Tibial nerve (tissue), 4 donors: ENCODE measurements at places on chromosomes 7 and 10. TPM values are rescaled to one million over a fixed set of nuclear protein-coding genes. Genes with fewer than 3 reads are reported as not detected.

Gene ANKRD7
- not detected for total RNA-seq

DNA sequence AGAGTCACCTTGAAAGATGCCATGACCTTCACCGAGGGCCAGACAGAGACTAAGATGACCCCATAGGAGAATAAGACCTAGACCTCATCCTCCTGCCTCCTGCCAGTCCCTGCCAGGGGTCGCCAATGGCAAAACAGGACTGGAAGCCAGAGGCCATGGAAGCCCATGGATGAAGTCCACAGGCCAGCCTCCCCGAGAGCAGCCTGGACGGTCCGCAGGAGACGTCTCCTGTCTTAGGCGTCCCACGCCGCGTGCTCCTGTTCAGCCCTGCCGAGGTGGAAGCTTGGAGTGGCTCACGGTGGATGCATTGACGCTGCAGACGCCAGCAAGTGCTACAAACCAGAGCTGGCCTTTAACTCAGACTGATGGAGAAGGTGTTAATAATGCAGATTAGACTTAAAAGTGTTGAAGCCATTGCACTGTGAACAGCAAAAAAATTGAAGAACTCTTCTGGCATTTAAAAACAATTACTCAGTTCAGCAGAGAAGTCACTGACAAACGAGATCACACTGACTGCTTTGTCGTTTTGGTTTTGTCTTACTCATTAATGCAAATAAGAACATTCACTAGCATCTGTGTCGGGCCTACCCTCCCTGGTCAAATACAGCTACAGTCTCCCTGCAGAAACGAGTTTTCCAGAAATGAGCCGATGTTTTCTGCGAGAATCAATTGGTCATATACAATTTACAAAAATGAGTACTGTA is 38.1 kb upstream of the FAM20C start:
- no peak for DNase-seq

DNA sequence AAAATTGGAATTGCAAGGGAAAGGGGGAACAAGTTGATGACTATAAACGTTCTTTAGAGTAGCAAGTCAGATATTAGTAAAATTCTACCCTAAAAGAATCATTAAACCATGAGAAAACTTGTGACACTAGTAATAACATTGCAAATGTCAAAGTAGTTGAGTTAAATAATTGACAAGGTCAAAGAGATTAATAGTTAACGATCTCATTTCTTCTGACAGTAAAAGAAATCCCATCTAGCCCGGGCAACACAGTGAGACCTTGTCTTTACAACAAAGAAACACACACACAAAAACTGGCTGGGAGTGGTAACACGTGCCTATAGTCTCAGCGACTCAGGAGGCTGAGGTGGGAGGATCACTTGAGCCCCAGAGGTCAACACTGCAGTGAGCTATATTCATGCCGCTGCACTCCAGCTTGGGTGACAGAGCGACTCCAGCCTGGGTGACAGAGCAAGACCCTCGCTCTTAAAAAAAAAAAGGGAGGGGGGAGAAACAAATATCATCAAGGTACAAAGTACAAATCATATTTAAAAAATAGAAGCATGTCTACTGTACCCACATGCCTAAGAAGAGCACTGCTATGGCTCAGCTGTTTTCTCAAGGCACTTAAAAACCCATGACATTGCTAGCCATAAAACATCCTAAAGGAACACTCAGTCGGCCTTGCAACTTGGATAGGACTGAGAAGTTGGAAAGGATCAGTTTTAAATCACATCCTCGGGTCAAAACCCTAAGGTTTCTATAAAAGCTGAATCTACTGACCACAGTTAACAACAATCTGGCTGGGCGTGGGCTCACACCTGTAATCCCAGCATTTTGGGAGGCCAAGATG is 401.1 kb downstream of the PARD3 start:
- no peak for DNase-seq

GRCh38 chr7:128701062-128701785 is 29.1 kb downstream of the GARIN1A start:
- no peak for DNase-seq

- no peak for DNase-seq
These were observed 431.2 kb downstream of the PLXDC2 start for GRCh38 chr10:20247454-20247853.

DNA sequence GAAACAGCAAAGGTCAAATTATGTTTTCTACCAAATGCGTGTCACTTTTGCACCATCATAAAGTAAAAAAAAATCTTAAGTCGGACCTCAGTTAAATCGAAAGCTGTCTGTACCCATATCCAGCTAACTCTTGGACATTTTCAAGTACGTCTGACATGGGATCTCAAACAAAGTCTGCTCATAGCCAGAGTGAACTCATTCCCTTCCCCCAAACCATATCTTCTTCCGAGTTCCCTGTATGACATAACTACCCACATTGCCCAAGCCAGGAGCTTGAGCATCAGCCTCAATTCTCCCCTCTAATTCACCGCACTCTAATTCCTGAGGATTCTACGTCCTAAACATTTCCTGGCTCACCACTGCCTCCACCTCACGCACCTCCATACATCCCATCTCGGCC is 44.8 kb upstream of the TARP start:
- DNase-seq = no peak

Gene GNGT1
- total RNA-seq = not detected

Gene ZNF503
- 13.8 TPM for total RNA-seq

Gene PRLHR
- total RNA-seq = not detected

Gene SH2B2
- 2.4 TPM for total RNA-seq

- DNase-seq = no peak
These were observed 126.6 kb downstream of the SORBS1 start for GRCh38 chr10:95434583-95434982.

DNA sequence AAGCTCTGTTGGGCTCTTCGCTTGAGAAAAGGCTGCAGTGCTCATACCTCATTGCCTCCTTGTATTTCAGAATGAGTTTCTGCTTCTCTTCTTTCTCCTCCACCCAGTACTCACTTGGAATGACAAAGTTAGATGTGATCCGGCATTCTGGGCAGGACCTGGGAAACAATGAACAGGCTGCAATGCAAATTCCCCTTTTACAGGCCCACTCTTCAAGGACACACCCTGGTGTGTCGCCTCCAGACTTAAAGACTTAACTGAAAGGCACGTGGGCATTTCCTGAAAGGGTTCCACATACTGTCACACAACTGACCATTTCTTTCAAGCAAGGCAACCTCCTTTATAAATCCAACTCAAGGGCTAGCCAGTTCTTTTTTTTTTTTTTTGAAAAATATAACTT is 23.6 kb downstream of the MKRN1 start:
- DNase-seq = no peak

GRCh38 chr7:157889480-157889879 is 552.7 kb downstream of the DNAJB6 start:
- no peak for DNase-seq

GRCh38 chr7:1085910-1086421 is 1.9 kb upstream of the GPER1 start:
- no peak for DNase-seq

- no peak for DNase-seq
These were observed 86.2 kb upstream of the DDC start for GRCh38 chr7:50651271-50651989.

Gene TRIM74
- total RNA-seq = not detected

GRCh38 chr7:116595063-116595462 is 70.2 kb downstream of the CAV1 start:
- DNase-seq = no peak

DNA sequence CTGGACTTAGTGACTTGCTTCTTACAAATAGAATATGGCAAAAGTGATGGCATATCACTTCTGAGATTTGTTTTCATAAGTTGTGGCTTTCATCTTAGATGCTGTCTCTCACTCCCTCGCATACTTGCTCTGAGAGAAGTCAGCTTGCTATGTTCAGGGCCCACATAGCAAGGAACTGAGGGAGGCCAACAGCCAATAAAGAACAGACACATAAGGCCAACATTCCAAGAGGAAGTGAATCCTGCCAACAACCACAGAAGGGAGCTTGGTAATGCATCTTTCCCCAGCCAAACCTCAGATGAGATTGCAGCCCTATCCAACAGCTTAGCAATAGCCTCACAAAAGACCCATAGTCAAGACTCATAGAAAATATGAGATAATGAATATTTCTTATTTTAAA is 39.2 kb upstream of the DMTF1 start:
- no peak for DNase-seq

- DNase-seq = no peak
These were observed 48.3 kb downstream of the PNLIPRP2 start for GRCh38 chr10:116669080-116669479.

DNA sequence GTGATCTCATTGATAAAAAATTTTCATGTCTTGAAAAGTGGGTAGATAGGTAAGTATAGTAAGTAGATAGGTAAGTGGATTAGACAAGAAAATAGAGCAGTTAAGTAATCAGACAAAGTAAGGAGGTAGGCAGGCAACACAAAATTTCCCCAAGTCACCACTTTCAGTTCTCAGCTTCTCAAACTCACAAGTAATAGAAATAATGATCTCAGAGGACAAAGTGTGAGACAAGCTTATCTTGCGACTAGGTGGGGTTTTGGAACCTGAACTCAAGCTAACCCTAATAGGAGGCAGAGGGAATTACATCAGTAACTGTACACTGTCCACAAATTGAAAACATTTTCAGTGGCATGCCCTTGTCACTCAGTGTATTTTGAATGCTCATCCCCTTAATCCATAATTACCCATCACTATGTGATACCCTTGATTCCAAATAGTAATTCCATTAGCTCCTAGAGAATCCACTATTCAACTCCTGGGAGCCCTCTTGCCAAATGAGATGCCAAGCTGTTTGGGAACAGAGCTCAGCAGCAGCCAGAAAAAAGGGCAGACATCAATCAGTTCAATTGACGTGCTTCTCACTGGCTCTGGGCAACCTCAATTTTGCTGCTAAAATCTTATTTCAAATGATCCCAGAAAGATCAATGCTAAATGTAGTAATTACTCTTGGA is 703.2 kb downstream of the XPNPEP1 start:
- no peak for DNase-seq

Gene A1CF
- not detected for total RNA-seq

GRCh38 chr7:121330053-121330833 is 1.4 kb downstream of the WNT16 start:
- DNase-seq = no peak

GRCh38 chr7:130369110-130369711 is 11.1 kb upstream of the CPA1 start:
- DNase-seq = no peak

DNA sequence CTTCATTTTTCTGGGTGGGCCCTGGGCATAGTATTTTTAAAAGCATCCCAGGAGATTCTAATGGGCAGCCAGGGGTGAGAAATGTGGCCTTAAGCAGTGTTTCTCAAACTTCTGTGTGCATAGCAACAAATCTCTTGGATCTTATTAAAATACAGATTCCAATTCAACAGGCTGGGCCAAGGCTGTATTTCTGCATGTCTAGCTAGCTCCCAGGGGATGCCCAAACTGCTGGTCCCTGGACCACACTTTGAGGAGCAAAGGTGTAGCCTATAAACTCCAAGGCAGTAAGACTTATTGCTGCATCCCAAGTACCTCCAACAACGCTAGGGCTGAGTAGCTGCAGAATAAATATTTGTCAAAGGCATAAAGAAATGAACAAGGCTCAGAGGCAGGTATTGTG is 292.9 kb upstream of the ZMIZ1 start:
- no peak for DNase-seq

Gene HOXA4
- total RNA-seq = 4.8 TPM

GRCh38 chr7:112770051-112770450 is 20.1 kb downstream of the TMEM168 start:
- DNase-seq = no peak

- DNase-seq = no peak
These were observed 189.7 kb downstream of the ACTR3B start for GRCh38 chr7:152949253-152949652.

DNA sequence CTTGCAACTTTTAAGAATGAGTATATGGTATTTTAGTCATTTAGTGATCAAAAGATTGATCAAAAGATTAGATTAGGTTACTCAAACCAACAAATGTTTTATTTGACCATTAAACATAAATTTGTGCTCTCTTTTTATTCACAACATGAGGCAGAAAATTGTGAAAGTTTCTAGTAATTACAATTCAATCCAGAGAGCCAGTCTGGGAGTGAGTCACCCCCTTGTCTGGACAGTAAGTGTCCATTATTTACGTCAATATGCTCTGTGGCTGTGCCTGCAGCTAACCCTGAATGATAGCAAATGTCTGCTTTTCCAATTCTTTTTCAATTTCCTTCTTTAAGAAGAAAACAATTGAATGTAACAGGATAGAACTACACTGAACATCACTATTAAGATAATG is 27.9 kb downstream of the GNG11 start:
- DNase-seq = no peak

Gene ANKRD61
- not detected for total RNA-seq

DNA sequence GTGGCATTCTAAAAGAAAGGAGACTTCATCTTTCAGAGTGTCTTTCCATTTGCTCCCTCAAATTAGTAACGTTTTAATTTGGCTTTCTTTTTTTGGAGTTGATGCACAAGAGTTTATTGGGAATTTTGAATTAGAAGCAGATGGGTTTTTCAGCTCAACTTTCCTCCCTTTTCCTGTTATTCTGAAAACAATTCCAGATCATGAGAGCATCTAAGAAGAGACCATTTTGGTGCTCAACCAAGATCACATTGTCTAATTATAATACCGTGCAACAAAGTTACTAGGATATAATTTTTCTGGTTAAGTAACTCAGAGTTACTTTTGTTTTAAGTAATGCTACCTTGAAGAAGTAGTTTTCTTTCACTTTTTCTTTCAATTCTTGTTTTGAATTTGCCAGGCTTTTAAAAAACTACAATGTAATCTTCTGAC is 396.6 kb upstream of the KLF6 start:
- DNase-seq = no peak

Gene EGFR
- total RNA-seq = 127 TPM

- DNase-seq = no peak
These were observed 107.4 kb downstream of the UBE2H start for GRCh38 chr7:129845178-129845971.

GRCh38 chr7:23093111-23093510 is 12.5 kb upstream of the KLHL7 start:
- DNase-seq = no peak

DNA sequence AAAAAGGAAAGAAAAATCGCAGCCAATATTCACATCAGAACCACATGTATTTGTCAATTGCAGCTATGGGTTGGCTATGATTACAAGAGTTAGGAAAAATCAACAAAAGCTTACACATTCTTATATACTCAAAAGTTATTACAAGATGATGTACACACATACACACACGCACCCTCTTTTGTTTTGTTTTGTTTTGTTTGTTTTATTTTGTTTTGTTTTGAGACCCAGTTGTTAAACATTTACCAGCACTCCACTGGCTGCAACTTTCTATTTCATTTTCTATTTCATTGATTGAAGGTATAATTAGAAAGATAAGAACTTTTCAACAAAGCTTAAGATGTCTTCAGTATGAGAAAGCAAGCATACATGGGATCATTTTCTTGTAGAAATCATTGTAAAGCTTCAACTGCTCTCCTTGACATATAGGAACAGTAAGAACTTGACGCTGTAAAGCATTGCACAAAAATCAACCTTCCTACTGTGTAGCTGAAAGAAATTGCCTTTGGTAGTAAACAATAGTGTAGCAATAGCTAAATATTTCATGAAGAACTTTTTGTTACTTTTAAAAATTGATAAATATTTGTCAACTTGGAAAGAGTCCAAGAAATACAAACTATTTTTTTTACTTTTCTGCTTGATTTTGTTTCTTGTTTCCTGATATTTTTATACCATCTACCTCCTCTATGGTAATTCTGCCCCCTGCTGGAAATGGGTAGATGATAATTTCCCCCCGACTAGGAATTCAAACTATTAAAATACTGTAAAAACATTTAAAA is 205.9 kb downstream of the MBL2 start:
- no peak for DNase-seq
